Chondrocyte (in vitro differentiated cells): ENCODE measurements at places on chromosomes 1 and 21. TPM values are rescaled to one million over a fixed set of nuclear protein-coding genes. Genes with fewer than 3 reads are reported as not detected.

Gene CHAF1B
- total RNA-seq: 2.6 to 7.9 TPM (median 3.6 TPM) in 3 replicates

Gene STXBP3
- 38.3 to 61.1 TPM (median 41.6 TPM) in 3 replicates for total RNA-seq

Gene SHC1
- 251 to 316 TPM (median 256 TPM) in 3 replicates for total RNA-seq

Gene AMY2B
- 2.4 to 8.8 TPM (median 2.6 TPM) in 3 replicates for total RNA-seq

Gene CR1L
- total RNA-seq: not detected in 3 replicates

Gene AMY1A
- total RNA-seq: not detected in 3 replicates

Gene ANGPTL3
- 0.10 TPM in 1 of 3 replicates, not detected in the others for total RNA-seq

Gene SPOCD1
- total RNA-seq: 0.46 to 7.3 TPM (median 5.2 TPM) in 3 replicates

Gene GUCA2B
- total RNA-seq: not detected in 3 replicates

Gene LCE1E
- not detected in 3 replicates for total RNA-seq

Gene FAM167B
- 1.4 to 3.1 TPM (median 2.9 TPM) in 3 replicates for total RNA-seq

Gene PLA2G2F
- total RNA-seq: not detected in 3 replicates

Gene FALEC
- total RNA-seq: 1.2 TPM in 1 of 3 replicates, not detected in the others

Gene OR2AJ1
- total RNA-seq: not detected in 3 replicates

Gene PAPPA2
- total RNA-seq: 0.42 to 1.00 TPM (median 0.73 TPM) in 3 replicates

Gene CACNA1S
- 0.07 to 0.46 TPM (median 0.40 TPM) in 3 replicates for total RNA-seq

Gene KRTAP19-1
- not detected in 3 replicates for total RNA-seq

Gene CHI3L1
- total RNA-seq: not detected in 3 replicates

Gene ARHGEF10L
- 27.3 to 40.6 TPM (median 40.0 TPM) in 3 replicates for total RNA-seq

Gene ZNF281
- 34.2 to 37.3 TPM (median 34.9 TPM) in 3 replicates for total RNA-seq

Gene OR10J1
- not detected in 3 replicates for total RNA-seq

Gene CD5L
- total RNA-seq: not detected in 3 replicates

Gene TNNT2
- total RNA-seq: 20.3 to 21.6 TPM (median 21.2 TPM) in 3 replicates

Gene OR10T2
- not detected in 3 replicates for total RNA-seq
